ENCODE measurements at places on chromosomes 3 and 15.

GRCh38 chr15:32099097-32099785 is 68.9 kb downstream of the CHRNA7 start:
- no peak for DNase-seq

- DNase-seq, result peak; percentile 82
Measured at GRCh38 chr3:107884719-107885460, 205.9 kb downstream of the CD47 start.

DNA sequence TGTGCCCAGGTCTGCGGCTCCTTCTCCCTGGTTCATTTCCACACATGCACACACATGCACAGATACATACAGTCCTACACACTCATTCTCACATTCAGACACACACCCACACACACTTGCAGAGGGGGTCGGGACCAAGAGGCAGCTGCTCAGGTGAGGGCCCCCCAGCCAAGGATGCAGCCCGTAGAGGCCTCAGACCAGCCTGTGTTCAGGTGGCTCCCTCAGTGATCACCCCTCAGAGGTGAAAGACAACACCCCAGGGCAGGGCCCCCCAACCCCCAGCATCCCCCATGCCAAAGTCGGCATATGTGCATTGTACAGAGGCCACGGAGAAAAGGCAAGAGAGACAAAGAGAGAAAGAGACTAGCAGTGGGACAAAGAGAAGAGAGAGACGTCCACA is 5.9 kb upstream of the CORO2B start:
- no peak for DNase-seq

GRCh38 chr3:42547401-42547945 is 34.3 kb downstream of the SEC22C start:
- peak; percentile 33 for DNase-seq

- DNase-seq, result no peak
Measured at GRCh38 chr3:24158761-24159454, 213.8 kb downstream of the NR1D2 start.

GRCh38 chr3:141915016-141915415 is 38.6 kb downstream of the ATP1B3 start:
- no peak for DNase-seq

GRCh38 chr3:12988728-12989454 is 84.3 kb downstream of the IQSEC1 start:
- no peak for DNase-seq

DNA sequence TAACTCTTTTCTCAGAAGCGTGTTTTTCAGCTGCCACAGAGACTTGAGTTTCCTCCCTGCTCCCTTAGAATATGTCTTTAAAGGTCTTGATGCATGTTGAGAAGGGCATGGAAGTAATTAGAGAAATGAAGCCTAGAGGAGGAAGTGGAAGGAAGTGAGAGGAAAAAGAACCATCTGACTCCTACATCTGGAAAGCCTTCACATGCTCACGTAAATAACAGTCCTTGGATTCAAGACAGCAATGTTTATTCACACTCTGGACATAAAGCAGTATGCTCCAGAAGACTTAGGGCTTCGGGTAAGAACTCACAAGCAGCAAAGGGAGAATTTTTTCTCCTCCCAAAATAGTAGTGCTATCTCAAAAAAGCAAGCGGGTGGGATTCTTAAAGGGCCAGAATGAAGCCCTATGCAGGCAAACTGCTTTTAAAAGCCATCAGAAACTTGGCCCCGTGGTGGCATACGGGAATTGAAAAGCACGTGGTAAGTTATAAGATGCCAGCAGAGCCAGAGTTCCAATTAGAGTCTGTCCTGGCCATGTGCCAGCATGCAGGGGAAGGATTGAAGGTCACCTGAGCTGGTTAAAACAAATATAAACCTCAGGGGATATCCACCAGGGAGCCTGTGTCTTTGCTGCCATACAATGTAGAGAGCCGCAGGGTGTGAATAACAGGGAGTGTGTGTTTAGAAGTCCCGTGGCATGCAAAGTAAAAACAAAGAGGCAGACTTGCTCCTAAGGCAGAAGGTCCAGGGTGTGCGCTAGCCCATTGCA is 380.8 kb upstream of the NDN start:
- DNase-seq, result no peak

GRCh38 chr15:101009176-101009575 is 90.0 kb downstream of the LRRK1 start:
- no peak for DNase-seq

GRCh38 chr3:31962801-31963205 is 18.3 kb downstream of the OSBPL10 start:
- no peak for DNase-seq

- no peak for DNase-seq
Measured at GRCh38 chr3:65109966-65110500, 422.2 kb upstream of the ADAMTS9 start.

- no peak for DNase-seq
Measured at GRCh38 chr3:127905556-127905955, 9.5 kb upstream of the KBTBD12 start.

DNA sequence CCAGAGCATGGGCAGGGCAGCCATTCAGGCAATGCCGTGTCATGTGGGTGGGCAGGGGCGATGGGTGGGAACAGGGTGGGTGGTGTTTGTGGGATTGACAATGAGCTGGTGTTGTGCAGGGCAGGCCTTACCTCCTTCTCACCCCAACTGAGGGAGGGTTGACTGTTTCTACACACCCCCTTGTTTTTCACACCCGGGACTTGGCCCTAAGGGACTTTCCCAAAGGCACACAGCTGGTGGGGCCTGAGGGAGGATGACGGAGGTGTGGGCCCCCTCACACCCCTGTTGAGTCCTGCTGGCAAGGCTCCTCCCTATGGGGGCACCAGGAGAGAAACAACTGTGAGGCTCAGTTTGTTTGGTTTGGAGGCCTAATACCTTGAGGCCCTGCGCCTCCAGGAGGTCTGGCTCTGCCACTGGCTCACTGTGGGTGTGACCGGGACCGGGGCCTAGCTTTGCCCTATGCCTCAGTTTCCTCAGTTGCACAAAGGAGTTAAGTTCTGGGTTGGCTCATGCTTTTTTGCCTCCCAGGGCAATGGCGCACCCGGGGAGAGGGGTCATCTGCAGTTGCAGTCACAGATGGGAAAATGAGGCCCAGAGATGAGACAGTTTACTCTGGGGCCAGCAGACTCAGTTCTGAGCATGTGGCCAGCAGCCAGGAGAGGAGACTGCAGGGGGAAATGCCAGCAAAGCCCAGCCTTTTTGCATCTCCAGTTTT is 5.1 kb upstream of the DNAH1 start:
- DNase-seq, result no peak

GRCh38 chr3:6739288-6739687 is 121.6 kb upstream of the GRM7 start:
- no peak for DNase-seq

DNA sequence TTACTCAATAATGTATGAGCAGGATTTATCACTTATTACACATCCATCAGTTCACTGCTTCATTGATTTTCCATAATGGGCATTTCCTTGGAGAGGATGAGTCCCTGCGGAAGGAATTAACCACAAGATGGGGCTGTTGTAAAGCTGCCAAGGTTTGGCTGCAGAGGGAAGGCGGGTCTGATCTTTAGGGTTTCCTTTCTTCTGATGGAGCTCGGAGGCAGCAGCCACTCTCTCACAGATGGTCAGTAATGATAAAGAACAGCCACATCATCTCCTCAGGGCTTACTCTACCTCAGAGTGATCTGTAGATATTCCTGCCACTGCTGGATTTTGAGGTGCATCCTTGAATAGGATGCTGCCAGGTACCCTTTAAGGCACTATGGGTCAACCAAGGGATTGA is 115.2 kb downstream of the USP13 start:
- peak; percentile 70 for DNase-seq

DNA sequence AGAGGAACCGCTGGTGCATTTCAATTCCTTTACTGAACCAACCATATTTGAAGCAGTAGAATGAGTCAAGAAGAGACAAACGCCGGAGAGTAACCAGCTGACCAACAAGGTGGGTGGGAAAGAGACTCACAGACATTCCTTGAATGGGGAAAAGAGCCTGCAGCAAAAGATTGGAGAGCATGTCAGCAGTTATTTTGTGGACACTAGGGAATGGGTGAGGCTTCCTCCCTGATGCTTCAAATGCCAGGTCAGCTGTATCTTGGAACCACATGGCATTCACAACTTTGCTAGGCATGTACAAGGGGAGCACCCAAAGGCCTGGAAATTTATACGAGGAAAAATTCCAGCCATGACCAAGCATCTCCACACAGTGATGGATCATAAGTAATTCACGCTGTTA is 29.9 kb upstream of the ZKSCAN7 start:
- no peak for DNase-seq

DNA sequence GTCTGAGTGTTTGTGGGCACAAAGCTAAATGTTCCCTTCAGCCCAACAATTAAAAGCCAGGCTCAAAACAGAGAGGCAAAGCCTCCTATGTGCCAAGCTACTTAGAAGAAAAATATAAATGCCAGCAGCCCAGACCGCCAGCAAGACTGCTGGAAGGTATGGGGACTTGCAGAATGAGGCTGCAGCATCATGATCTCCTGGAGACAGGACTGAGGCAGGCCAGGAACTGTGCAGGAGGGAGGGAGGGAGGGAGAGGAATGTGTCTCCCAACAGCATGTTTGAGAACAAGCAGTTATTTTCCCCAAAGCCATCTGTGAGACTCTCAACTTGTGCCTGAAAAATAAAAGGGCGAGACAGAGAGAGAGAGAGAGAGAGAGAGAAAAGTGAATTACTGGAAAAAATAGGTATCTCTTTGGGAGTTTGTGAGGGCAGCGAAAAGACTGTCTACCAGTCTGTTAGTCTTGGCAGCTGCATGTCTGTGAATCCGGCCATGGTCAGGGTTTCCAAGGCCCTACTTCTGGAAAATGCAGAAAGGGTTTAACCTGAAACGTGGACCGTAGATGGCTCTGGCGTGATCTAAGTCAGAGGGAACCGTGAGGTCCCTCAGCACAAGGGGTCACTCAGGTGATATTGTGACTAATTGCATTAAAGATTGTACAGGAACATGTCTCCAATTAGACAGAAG is 139.7 kb upstream of the COL8A1 start:
- peak; percentile 79 for DNase-seq

GRCh38 chr15:53437985-53438841 is 321.2 kb downstream of the WDR72 start:
- DNase-seq, result no peak

- no peak for DNase-seq
Measured at GRCh38 chr3:159922861-159923312, 65.7 kb upstream of the IL12A start.

DNA sequence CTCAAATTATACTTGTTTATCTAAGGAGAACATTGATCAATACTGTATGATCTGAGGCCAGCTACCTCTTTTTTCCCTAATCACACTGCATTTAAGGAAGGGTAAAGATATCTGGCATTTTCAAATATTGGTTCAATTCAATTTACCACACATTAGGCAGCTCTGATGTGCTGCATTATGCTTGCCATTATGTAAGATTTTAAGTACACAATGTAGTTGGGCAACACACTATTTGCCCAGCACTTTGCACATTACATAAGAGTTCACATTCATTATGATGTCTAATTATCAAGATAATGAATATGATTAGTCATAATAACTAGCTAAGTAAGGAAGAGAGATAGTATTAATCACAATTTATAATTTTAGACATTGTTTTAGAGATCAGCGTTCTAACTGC is 196.3 kb downstream of the BCHE start:
- DNase-seq, result no peak

DNA sequence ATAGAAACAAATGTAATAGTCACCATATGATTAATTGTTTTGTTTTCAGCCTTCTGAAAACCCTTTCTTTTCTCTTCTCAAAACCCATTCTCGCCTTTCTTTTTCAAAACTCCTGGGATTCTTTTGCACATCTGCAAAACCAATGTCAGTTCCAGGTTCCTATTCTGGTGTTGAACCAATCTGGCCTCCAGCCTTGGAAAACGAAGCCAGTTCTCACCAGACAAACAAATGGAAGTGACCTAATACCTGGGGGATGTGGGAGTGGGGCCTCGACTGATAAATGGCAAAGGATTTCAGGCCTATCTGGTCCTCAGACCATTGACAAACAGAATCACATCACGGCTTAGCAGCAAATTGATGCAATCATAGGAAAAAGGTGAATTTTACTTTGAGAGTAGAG is 73.0 kb downstream of the COL8A1 start:
- no peak for DNase-seq

DNA sequence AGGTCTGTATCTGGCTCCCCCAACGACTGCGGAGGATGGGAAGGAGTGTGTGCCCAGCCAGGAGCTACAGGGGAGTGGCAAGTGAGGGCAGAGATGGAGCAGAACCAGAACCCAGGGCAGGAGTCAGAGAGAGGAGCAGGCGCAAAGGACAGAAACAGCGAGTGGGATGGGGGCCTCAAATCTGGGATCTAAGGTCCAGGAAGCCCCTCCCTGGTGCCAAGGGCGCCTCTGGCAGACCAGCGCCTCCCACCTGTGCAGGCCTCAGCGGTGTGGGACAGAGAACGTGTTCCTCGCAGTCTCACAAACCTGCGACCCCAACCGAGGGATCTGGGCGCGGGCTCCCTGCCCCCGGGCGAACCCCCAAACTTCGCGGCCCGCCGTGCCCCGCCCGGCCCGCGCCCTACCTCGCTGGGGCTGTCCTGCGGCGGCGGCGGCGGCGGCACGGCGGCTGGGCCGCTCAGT is 301 bp downstream of the PCBP4 start:
- no peak for DNase-seq

GRCh38 chr3:119298565-119298941 is 4.4 kb downstream of the ARHGAP31 start:
- DNase-seq, result no peak

- no peak for DNase-seq
Measured at GRCh38 chr3:133865136-133865855, 30.4 kb downstream of the RAB6B start.

- DNase-seq, result peak; percentile 39
Measured at GRCh38 chr3:134754768-134755559, 40.1 kb upstream of the EPHB1 start.

DNA sequence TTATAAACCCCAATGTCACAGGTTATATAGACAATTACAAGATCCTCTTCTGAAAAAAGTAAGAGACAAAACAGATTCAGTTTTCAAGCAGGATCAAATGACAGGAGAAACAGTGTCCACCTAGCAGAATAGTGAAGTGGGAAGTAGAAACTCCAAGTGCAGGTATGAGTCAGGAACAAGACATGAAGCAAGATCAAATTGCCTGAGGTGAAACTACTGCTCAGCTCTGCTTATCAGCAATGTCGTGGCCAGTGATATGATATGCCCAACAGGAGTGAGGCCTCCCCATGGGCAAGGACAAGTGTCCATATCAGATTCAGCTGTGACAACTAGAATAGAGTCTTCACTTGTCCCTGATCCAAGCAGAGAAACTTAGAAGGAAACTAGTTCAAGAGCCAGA is 100.0 kb downstream of the ZMAT3 start:
- no peak for DNase-seq

GRCh38 chr3:45559560-45560118 is 34.9 kb upstream of the LIMD1 start:
- no peak for DNase-seq

- DNase-seq, result no peak
Measured at GRCh38 chr3:28042707-28043106, 198.7 kb upstream of the CMC1 start.

Measured in AG10803 (cell line).